T47D (cell line): ENCODE measurements at places on chromosomes 1 and 21.

DNA sequence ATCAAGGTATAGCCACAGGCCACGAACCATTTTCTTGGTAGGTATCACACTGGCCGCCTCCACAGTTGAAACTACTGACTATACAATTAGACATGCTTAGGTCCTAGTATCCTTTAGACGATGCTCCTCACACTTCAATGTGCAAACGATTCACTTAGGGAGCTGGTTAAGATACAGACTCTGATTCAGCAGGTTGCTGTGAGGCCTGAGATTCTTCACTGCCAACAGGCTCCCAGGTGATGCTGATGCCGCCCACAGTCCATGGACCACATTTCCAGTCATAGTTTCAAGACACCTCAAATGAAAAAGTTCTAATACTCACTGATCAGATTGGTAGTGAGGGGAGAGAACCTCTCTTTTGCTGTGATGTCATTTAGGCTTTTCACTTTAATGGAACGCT is 6.8 kb downstream of the ATP5PO start:
- DNase-seq: no peak

- DNase-seq: no peak
These were observed 13.2 kb downstream of the HSD11B1 start for GRCh38 chr1:209717818-209718217.

- DNase-seq: no peak
These were observed 40.6 kb upstream of the LRP8 start for GRCh38 chr1:53368314-53369033.

DNA sequence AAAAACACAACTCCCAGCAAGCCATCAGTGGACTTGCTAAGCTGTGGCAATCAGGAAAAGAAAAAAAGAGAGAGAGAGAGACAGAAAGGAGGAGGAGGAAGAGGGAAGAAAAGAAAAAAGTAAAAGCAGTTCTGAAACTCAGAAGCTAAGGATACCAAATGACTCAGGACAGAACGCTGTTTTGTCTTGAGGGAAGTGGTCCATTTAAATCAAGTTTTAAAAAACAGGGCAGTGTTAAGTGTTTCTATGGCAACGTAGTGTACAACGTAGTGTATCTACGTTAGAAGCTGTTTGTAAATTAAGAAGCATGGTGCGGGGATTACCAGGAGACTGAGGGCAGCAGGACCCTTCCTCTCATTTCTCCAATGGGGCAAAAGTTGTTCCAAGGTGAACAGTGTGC is 5.8 kb downstream of the ADORA3 start:
- no peak for DNase-seq

- peak; percentile 82 for DNase-seq
These were observed 13.2 kb upstream of the EPS8L3 start for GRCh38 chr1:109776911-109777310.

DNA sequence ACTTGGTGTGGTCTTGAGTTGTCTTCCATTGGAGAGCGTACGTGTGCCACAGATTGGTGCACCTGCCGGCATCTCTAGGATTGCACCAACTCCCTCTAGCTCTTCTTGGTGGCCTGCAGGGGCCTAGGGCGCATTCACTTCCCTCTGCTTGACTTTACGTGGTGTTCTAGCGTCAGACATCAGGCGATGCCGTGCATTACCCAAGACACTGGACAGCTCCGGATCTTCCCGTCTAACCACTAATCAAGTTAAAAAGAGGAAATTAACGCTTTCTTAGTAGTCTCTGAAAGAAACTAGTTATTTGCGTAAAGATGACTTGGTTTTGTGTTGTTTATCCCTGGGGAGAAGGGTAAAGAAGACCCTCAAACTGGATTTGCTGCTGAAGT is 510 bp upstream of the IL10RB start:
- peak; percentile 67 for DNase-seq

DNA sequence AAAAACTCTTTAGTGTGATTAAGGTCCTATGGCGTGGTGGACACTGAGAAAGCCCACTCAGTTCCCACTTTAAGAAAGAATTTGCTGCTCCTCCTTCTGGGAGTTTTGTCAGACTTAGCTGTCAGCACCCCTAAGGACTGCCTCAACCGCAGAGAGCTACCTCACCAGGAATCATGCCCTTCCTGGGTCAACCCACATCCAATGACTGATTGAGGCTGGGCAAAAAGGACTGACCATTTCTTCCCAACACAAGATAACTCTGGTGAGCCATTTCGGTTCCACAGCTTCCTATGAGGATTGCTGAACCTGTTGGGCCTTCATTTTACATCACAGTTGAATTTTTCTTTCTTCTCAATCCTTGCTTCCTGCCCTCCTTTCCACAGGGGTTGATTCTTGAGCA is 197.9 kb downstream of the NCAM2 start:
- DNase-seq: no peak

- DNase-seq: no peak
These were observed 2.5 kb downstream of the UBASH3A start for GRCh38 chr21:42406201-42406621.

DNA sequence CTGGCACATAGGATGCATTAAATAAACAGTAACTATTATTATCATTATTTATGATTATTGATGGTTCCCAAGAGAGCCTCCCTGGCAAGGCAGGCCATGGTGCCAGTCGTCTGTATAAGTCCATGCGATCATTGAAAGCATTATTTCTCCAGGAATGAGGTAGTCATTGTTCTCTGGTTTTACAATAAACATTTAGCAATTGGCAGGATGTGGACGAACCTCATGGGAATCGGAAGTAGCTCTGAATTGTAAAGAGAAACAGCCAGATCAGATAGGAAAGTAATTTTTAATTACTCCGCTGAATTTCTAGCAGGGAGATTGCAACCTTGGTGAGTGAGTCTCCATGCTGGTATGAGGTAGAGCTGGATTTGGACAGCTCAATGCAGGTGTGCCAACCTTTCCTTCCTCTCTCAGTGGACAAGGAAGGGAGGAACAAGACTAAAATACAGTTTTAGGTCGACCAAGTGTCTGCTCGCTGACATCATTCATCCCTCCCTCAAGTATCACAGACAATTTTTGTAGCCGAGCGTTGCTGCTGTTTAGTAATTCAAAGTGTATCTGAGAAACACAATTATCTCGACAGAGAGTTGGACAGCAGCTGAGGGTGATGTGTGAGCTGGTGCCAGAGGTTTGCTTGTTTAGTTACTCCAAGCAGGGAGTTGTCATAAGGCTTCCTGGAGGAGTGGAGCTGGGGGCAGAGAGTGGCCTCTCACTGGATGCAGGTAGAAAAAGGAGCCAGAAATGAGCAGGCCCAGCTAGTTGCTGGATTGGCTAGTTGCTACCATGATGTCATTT is 250.8 kb downstream of the KCNJ6 start:
- no peak for DNase-seq

GRCh38 chr1:86596741-86597290 is 49.9 kb downstream of the CLCA4 start:
- no peak for DNase-seq

- DNase-seq: no peak
These were observed 26.9 kb upstream of the ECE1 start for GRCh38 chr1:21317035-21317689.

- no peak for DNase-seq
These were observed 60.1 kb upstream of the DAB1 start for GRCh38 chr1:57483954-57484353.

DNA sequence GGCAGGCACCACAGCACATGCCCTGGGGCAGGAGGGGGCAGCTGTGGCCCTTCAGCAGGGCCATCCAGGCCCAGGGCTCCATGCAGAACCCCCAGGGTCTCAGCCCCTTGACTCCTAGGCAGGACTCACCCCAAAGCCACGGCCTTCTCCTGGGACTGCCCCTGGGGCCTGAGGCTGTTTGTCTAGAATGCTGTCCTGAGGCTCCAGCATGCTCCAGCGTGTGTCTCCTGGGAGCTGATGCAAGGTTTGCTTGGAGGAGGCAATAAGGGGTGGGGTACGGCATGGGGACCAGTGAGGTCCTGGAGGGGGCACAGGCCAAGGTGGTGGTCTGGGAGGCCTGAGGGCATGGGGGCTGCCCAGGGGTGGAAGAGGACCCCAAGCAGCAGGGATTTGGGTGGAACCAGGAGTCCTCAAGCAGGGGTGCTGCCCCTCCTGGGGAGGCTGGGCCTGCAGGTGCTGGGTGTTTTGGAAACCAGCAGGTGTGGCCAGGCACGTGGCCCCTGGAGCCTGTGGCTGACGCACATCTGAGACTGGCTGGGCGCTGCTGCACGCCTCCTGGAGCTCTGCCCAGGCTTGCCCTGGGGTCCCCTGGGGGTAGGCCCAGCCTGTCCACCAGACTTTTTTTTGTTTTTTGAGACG is 7.8 kb upstream of the CALML6 start:
- DNase-seq: no peak

DNA sequence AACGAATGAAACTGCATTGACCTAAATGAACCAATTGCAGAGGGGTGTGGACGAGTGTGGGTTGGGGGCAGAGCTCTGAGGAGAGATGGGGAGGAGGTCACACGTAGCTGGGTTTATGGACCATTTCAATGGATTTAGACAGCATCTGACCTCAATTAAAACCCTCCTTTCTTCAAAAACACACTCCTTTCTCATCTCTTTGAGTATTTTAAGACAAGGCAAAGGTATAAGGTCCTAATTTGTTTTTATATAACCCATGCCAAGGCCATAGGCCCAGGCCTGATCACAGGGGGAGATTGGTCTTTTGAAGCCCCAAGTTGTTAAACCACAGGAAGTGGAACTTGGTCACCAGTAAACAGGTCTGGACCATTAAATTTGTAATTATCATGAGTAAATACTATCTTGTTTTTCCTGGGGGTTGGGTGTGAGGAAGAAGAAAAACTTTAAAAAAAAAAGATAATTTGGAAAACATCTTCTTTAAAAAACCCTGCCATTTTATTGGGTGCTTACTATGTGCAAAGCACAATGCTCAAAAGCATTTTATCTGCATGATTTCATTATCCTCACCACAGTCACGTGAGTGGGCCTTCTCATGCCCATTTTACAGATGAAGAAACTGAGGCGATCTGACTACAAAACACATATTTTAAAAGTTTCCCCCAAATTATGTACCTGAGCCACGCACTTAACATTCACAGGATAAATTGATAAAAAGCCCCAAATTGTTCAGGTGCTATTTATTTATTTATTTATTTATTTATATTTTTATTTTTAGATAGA is 8.9 kb upstream of the INAVA start:
- no peak for DNase-seq

GRCh38 chr1:89939059-89939570 is 55.8 kb upstream of the ZNF326 start:
- no peak for DNase-seq

- no peak for DNase-seq
These were observed 302.6 kb upstream of the RRP15 start for GRCh38 chr1:217982331-217983050.

- peak; percentile 97 for DNase-seq
These were observed at the start of gene SOX13 for GRCh38 chr1:204072931-204073836. Gene SOX13 (plus strand): TSS chr1:204073115. CDS start chr1:204112916, 39,801 bp downstream.

DNA sequence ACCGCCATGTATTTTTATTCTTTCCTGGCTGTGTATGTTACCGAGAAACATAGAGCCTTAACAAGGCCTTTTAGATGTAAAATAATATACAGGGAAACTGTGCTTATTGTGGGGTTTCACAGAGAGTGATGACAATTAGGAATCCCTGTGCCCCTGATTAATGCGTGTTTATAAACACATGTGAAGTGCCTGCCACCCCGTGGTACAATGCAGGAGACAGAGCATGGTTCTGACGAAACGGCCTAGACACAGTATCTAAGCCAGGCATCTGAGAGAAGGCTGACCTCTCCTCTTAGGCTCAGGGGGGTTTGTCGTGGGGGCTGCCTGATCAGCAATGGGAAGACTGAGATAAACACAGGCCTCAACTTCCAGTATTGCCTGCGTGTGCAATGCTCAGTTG is 200.0 kb downstream of the AJAP1 start:
- no peak for DNase-seq

DNA sequence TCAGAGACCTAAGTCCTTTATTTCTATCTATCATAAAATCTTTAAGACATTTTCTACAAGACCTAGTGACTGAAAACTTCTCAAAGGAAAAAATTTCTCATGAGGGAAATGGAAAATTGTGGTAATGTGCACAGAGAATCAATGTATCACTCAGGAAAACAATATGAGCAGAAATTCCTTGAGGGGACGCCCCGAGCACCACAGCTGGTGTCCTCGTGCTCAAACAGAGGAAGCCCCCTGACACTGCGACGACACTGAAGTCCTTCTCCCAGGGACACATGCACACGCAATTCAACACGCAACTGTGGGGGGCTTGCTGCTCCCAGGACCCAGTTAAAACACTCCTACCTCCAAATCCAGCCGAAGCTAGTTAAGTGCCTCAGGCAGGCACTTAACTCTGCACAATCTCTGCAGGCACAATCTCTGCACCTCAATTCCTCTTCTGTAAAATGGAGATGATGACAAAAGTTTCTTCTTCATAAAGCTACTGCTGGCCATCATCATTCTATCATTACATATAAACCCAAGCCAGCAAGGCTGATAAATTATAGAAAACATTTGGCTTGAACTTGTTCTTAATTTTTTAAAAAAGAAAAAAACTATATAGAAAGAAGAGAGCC is 16.0 kb downstream of the ZBTB17 start:
- no peak for DNase-seq

- DNase-seq: no peak
These were observed 1377.7 kb upstream of the ADGRL4 start for GRCh38 chr1:80384083-80384830.

GRCh38 chr1:119799003-119799402 is 12.3 kb downstream of the REG4 start:
- no peak for DNase-seq

DNA sequence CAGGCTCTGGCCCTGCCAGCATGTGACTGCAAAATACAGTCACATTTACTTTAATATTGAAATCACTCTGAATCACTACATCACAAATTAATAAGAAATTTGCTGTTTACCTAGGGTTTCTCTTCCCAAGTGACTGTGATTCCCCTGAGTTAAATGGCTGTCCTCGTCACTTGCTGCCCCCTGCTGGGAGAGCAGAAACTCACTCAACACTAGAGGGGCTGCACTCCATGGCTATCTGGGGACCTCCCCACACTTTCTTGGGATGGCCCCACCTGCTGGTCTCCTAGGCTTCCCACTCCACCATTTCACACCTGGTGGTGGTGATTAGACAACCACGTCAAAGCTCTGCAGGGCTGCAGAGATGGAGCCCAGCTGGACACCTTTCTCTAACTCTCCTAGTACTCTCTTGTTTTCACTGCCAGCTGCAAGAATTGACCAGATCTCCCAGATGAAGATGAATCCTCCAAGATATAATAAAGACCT is 63.4 kb downstream of the CD2 start:
- DNase-seq: peak; percentile 2

DNA sequence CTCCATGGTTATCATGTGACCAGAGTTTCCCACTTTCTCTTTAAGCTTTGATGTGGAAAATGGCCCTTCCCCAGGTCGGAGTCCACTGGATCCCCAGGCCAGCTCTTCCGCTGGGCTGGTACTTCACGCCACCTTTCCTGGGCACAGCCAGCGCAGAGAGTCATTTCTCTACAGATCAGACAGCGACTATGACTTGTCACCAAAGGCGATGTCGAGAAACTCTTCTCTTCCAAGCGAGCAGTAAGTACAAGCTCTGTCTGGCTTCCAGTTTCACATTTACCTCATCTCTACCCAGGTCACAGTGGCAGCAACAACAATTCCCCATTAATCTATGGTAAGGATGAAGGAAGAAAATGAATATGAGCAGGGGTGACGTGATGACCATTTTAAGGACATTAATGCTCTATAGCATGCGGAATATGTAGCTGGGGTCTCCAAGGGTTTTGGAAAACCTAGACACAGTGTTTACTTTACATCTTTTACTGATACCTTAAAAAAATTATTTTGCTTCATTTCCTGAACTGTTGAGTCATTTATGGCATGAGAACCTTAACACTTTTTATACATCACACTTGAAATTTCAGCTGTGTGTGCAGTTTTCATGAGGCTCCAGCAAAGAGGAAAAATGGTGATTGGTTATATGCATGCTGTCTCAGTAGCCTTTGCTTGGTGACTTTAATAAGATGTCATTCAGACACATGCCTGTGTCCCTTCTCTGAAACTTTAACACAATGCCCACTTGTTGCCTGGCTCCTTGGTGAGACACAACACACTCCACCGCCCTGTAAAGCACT is 286.3 kb upstream of the SGIP1 start:
- no peak for DNase-seq
